ENCODE measurements at places on chromosomes 7 and 10.

DNA sequence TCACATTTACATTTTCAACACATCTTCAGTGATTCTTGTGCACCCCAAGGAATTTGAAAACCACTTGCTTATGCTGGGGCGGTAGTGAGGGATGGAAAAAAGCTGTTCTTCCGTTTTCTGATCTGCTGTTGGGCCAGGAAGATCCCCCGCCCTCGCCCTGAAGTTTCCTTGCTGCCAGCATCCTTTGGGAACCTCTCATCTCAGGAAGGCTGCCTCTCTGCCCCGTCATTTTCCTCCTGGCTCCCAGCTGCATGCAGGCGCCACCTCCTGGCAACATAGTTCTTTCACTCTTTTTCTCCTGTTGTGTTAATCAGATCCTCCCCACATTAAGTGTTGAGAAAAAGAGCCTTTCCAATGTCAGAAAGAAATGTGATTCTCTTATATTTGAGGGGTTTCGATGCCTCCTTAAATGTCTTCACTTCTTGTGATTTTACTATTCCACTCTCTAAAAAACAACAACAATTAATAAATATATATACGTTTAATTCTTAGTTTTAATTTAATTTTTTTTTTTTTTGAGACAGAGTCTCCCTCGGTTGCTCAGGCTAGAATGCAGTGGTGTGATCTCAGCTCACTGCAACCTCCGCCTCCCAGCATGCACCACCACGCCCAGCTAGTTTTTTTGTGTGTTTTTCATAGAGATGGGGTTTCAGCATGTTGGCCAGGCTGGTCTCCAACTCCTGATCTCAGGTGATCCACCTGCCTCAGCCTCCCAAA, 122.9 kb downstream of the RALA start:
- DNase-seq, result peak; percentile 75

DNA sequence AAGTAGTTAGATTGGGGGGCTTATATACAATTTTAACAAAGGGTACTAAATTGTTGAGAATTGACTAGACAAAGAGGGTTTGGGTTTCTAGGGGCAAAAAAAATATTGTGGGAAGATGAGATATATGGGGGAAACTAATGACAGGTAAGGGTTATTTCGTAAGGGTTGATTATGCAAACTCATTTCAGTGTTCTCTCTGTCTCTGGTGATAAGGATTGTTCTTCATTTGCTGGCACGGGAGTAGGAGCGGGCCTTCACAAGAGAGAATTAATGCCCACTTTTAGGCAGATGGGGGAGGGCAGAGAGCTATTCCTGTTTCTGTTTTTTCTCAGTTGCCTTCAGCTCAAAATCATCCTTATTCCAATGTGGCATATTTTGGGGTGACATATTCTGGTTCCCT, 258.4 kb downstream of the EXOC4 start:
- DNase-seq, result no peak

- DNase-seq, result no peak
Observed at GRCh38 chr10:33336582-33337325, 2.3 kb upstream of the NRP1 start.

GRCh38 chr7:38723327-38723726, 92.2 kb upstream of the AMPH start:
- no peak for DNase-seq

DNA sequence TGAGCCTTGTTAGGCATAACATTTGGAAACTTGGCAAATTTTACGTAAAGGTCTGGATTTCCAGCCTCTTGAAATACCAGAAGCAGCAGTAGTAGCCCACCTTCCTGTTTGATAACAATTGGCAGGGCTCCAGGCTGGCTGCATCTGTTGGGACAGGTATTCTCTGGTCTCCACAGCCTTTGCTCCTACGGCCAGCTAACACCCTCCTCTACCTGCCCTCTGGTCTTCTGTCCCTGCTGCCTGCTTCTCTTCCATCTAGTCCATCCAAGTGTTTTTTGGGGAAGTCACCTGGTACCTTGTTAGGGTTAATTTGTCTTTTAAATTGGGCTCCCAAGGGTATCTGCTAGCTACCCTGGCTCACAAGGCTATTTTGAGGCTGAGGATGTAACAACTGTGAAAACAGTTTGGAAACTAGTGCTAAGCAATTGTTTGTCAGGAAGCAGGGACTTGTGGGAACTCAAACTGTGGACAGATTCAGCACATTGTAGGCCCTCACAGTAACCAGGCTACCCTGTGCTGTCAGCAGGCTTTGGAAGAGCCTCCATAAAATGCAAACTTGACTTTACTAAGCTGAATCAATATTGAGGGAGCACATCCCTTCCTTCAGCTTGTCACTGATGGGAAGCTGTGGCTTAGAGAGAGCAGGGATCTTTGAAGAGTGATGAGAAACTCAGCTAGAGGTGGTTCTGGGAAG, 8.5 kb downstream of the RPS24 start:
- no peak for DNase-seq

DNA sequence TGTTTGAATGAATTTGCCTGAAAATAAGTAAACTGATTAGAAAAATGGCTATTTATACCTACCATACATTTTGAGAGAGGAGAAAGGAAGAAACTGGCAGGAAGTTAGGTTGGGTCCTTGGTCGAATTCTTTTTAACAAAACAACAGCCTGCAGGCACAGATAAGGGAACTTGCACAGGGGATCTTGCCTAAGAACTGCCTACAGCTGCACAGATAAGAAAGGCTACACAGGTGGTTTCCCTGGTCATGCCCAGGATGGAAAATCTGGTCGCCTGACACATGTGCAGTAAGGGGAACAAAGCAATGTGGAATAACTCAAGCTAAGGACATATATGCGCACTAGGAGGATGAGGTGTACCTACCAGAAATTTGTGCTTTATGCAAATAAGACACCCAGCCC, 732.1 kb upstream of the POT1 start:
- no peak for DNase-seq
